ENCODE measurements at places on chromosomes 5 and 9.
A peak's percentile ranks its signal among the peaks of the same experiment; 100 is the strongest.

- peak; percentile 63 for DNase-seq
These were observed 2.4 kb downstream of the ATG12 start for GRCh38 chr5:115838885-115839518.

GRCh38 chr5:157172403-157172802, 6.3 kb upstream of the GARIN3 start:
- DNase-seq: no peak

DNA sequence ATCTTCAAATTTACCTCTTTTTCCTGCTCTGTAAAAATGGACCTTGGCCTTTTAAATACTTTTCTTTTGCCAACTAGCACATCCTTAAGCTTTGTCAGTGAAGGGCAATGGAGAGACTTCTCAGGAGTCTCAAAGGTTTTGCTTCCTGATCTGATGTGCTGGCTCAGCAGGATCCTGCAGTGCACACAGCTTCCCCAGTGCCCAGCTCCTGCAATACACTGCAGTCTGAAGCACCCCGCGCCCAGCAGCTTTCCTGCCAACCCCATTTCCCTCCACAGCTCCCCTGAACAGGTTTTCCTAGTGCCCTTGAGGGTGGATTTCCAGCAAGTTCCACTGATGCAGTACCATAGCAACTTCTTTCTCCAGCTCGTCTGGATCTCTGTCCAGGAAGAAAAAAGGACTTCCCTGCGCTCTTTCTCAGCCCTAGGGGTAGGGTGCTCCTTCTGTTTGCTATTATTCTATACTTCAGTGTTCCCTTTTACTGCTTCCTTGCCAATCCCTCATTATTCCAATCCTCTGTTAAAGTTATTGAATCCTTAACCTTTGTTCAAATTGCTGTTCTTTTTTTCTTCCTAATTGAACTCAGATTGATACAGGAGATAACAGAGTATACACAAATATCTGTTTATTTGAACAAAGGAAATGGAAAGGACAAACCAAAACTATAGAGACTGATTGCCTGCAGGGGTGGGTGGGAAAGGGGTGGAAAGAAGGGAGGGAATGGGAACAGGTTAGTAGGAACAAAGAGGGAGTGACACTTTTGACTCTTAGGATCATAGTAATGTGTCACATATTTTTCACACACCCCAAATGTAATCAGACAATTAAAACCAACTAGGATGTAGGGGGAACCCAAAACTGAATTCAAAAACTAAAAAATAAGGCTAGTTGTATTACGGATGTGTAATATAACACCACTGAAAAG, 8.5 kb downstream of the SNAPC3 start:
- DNase-seq: no peak

DNA sequence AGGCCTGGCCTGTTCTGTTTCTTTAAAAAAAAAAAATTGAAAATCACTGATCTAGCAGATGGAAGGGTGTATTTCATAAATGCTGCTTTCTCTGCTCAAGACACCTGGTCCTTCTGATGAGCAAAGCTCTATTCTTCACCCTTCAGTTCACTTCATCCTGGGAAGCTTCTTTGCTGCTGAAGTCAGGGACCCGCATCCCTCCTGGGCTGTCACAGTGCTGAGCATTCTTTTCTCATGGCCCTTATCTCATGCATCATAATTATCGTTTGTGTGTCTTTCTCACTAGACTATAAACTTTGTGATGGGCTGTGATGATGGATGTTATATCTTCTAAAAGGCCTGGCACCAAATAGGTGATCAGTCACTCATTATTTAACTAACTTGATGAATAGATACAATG, 461.0 kb downstream of the GADD45G start:
- DNase-seq: no peak

GRCh38 chr9:38119560-38120236, 50.7 kb upstream of the SHB start:
- DNase-seq: no peak

DNA sequence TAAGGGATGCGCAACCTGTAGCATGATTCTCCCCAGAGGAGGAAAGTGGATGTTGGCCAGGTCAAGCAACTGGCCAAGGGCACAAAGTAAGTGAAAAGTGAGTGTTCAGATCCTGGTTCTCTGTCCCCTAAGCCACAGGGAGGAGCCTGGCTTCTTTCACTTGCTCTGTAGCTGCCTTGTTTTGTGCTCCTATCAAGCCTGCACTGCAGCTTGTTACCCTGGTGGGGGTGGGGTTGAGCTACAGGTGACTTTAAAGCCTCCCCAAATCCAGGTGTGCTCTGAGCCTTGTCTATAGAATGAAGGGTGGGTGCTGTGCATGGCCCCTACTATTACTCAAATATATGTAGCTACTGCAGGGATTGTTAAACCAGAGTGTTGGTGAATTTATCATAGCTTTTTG, 32.9 kb downstream of the RALGPS1 start:
- no peak for DNase-seq

DNA sequence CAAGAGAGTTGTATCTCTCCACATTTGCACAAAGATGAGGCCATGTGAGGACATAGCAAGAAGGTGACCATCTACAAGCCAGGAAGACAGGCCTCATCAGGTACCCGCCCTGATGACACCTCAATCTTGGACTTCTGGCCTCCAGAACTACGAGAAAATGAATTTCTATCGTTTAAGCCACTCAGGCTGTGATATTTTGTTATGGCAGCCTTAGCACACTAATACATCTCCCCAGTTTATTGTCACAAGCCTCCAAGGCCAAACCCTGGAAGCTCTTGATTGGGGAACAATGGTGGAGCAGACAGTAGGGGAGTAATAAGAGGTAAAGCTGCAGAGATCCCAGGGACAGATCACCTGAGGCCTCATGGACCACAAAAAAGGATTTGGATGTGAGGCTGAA, 7.7 kb upstream of the P4HA2 start:
- no peak for DNase-seq

- DNase-seq: no peak
These were observed 234.3 kb downstream of the CHSY3 start for GRCh38 chr5:130138406-130139045.

DNA sequence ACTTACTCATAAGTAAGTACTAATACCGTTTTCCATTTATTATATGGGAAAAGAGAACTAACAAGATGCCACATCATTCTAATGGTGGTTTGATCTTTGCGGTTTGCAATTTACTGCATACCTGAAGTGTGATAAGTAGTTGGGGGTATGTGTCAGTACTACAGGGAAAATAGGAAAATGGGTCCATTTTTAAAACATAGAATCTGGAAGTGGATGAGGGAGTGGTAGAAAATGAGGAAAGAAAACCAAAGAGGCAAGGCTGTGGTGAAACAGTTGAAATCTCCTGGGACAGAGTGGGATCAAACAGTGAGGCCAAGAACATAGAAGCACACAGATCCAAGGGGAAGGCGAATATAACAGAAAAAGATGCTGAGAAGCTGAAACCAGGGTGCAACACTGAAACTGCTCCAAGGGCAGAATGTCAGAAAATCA, 6.7 kb downstream of the ADAMTSL1 start:
- DNase-seq: no peak

DNA sequence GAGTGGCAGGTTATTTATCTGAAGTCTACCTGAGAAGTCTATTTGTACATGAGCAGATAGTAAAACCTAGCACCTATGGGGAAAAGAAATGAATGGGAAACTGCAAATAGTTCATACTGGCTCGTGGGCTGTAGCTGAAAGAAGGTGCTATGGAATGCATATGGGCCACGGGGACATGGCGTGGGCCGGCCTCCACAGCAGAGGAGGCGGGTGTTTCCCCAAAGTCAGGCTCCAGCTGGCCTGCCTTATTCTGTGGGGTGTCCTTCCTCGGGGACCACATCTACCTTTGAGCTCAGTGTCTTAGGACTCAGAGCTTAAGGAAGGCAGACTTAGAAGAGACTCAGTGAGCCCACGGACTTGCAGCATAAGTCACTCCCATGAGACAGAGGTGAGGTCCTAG, 350.5 kb upstream of the PANK3 start:
- no peak for DNase-seq

DNA sequence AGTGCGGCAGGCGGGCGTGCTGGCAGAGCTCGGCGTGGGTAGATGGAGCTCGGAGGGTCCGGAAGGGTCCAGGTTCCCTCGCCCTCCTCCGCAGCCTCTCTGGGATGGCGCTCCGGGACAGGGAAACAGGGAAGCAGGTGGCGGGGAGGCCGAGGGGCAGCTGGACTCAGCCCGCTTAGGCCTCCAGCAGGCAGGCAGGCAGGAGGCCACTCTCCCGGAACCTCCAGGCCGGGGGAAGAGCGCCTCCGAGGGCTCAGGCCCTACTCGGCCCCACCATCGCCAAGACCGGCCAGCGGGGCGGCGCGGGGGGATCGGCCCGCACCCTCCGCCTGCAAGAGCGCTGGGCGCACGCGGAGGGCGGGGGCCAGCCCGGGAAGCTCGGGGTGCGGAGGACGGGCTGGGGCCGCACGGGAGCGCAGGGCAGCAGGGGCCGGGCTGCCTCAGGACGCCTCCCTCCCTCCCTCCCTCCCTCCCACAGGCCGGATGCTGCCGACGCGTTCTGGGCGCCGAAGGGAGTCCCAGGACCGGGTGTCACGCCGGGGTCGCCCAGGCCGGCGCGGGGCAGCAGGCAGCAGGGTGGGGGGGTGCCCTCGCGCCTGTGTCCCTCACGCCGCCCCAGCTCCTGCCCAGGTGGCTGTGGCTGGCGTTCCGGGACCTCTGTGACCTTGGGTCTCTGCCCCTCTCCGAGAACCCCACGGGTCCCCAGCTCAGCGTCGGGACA, 977 bp downstream of the MGAT4B start:
- no peak for DNase-seq

GRCh38 chr5:16450163-16450562, 15.4 kb downstream of the ZNF622 start:
- no peak for DNase-seq

DNA sequence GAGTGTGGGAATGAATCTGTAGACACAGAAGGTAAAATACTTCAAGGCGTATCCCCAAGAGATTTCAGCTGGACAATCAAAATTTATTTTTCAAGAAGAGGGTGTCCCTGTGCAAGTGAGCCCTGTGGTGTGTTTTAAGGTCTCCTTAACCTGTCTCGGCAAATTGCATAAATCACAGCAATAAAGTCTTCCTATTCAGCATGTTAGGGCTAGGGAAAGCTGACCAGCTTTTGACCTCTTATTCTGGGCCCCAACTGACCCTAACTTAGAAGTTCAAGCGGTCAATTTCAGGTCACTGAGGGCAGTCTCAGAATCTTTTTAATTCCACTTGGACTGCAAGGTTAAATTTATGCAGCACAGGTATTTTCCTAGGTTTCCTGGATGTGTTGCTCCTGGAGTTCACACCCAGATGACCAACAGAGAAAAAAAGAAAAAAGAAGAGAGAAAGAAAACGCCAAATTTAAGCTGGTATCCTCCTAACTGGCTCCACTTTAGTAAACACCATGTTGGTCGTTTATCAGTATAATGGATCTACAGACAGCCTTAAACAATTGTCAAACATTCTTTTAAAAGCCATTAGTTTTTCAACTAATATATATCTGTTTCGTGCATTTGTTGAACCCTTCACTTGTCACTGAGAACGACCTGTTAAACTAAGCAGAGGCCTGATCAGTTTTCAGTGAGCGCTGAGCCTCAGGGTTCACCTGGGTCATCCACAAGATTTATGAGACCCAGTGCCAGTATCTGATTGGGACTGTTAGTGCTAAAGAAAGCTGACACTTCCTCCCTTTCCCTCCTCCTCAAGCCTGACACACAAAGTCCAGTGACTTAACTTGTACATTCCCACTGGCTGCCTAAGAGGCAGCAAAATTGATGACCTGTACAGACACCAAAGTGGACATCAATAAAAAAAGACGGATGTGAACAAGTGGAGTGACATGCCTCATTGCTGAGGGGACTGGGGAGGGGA, 546.1 kb downstream of the NR2F1-AS1 start:
- no peak for DNase-seq

GRCh38 chr5:181189363-181189961, 15.5 kb downstream of the TRIM7 start:
- peak; percentile 37 for DNase-seq

DNA sequence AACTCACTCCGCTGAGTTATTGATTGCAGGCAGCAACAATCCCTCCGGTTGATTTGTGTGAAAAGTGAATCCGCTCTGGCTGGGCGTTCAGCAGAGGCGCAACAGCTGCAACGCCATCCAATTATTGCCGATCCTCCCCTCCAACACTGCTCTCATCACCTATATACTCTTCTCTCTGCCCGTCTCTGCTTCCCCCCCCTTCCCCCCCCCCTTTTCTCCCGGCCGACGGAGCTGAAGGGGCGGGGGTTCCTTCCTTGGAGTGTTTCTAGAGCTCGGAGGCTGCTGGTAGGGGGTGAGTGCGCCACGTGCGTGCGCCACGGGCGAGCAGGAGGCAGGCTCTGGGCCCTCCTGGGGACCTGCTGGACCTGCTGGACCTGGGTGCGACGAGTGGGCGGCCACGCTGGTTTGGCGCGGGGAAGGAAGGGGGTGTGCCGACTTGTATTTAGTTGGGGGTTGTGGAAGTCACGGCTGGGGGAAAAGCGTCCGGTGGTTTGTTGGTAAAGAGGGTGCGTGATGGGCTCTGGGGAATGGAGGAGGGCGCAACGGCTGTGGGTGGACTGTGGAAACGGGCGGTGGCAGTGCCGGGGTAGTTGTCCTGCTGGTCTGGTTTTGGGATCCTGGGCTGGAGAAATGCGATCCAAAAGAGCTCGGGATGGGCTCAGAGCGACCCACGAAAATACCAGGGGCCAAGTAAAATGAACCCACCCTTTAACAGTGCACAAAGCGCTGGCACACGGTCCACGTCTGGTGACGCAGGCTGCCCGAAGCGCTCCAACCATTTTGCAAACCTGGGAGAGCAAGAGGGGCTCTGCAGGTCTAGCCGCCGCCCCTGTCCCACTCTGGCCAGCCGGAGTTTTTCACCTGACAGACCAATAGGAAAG, 6.4 kb upstream of the MEF2C start:
- DNase-seq: no peak

GRCh38 chr5:56465769-56466135, 232.6 kb upstream of the ANKRD55 start:
- no peak for DNase-seq

GRCh38 chr9:17929506-17929905, 350.6 kb downstream of the SH3GL2 start:
- no peak for DNase-seq

DNA sequence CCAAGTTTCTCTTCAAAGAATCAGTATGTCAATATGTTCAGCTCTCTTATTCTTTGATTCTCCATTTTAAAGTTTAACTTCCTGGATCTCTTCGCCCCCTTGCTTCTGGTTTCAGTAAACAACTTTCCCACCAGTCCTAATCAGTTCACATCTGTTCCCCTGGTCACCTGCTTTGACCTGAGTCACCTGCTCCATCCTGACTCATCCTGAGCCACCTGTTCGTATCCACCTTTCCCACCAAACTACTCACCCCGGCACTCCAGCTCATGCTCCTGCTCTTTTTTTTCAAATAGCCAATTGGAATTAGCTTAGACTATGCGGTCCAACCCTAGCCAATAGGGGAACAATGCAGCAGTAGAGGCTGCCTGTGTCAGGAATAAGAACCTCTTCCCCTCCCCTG, 23.6 kb upstream of the CSF1R start:
- DNase-seq: no peak

GRCh38 chr9:89461265-89461664, 36.6 kb downstream of the SEMA4D start:
- peak; percentile 73 for DNase-seq
